ENCODE measurements at places on chromosomes 2 and 18. TPM values are rescaled to one million over a fixed set of nuclear protein-coding genes. Genes with fewer than 3 reads are reported as not detected.

DNA sequence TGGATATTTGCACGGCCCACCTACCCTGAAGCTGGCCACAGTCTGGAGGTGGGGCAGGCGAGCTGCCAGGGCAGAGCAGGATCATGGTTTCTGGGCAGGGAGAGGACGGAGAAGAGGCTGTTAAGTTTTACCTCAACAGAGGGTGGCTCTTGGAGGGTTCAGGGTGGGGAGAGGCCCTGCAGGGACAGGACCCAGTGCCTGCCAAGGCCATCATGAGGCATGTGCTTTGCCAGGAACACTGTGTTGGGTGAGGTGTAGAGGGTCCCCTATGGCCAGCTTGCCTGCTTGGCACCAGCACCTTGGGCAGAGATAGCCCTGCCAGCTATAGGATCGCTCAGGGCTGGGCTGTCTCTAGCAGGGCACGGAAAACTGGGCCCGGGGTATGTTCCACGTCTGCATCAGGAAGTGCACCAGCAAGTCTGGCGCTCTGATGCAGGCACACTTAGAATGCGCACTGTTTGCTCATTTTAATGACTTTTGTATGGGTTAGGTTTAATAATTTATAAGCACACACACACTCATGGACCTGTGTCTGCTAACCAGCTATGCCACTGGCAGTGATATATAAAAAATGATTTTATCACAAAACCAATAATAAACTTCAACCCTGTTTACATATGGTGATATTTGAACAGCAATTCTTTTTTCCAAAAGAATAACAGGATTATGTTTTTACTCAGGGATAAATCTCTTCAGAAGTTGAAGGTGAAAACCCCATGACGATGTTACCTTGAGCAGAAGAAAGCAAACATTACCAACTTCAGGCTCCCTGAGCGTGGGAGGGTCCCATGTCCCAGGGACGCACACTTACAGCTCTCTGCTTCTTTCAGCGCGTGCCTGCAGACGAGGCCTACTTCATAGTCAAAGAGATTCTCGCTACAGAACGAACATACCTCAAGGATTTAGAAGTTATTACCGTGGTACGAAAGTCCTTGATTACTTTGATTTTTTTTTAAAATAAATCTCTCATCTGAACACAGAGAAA, 46.4 kb downstream of the STK25 start:
- no peak for DNase-seq
- no peaks in the 10 kb centered on the region for H3K4me1 ChIP-seq
- H3K4me3 ChIP-seq, result no peak overlapping the region
- H3K27me3 ChIP-seq, result no peaks in the 10 kb centered on the region
- no peaks in the 10 kb centered on the region for H3K36me3 ChIP-seq
- no peak overlapping the region for H3K27ac ChIP-seq

- peak; percentile 61 for DNase-seq
- H3K36me3 ChIP-seq, result no peaks in the 10 kb centered on the region
- H3K4me1 ChIP-seq, result no peaks in the 10 kb centered on the region
- no peak within 1 kb of the TSS for H3K27ac ChIP-seq
Observed at GRCh38 chr2:20012282-20013125, at the start of gene MATN3. Gene MATN3, minus strand, starts transcription at chr2:20012668. Its CDS starts 37 bp downstream, at chr2:20012631.

DNA sequence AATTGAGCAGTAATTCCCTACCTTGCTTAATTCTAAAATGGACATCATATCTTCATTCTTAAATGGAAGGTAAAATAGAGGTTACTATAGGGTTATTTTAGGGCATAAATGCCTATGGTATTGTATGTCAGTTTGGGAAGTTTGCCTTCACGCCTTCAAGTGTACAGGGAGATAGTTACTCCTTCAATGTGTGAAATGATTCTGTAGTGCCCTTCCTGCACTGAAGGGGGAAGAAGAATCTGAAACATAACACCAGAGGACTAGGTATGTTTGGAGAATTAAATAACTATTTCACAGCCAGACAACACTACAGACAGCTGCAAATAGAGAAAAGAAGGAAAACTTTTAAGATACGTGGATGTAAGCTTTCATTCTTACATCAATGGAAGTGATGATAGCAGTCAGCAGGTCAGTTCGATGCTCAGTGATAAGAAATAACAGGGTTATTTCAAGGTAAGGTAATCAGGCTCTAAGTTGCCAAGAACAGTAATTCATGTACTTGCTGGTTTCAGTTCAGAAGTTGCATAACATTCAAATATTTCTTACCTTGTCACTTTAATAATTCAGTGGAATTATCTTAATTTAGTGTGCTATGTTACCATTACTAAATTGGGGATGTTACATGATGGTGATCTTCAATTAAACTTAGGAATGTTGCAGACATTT, 4.0 kb downstream of the PKP4 start:
- no peaks in the 10 kb centered on the region for H3K27me3 ChIP-seq
- DNase-seq, result no peak
- H3K36me3 ChIP-seq, result no peaks in the 10 kb centered on the region
- H3K4me3 ChIP-seq, result no peak overlapping the region

DNA sequence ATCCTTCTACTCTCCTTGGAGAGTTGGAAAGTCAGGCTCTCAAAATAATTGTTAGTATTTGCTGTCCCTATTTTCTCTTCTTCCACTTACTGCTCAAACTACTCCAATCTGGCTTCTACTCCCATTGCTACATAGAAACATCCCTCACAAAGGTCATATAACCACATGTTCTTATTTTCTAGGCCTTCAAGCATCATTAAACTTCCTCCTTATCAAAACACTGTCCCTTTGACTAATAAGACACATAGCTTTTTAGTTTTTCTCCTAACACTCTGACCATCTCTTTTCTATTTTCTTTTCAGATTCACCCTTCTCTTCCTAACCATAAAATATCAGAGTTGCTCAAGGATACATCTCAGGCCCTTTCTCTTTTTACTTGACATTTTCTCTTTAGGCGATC, 148.3 kb downstream of the MBD2 start:
- H3K36me3 ChIP-seq, result no peaks in the 10 kb centered on the region
- H3K4me1 ChIP-seq, result no peaks in the 10 kb centered on the region
- H3K4me3 ChIP-seq, result no peak overlapping the region
- H3K27me3 ChIP-seq, result no peaks in the 10 kb centered on the region
- H3K27ac ChIP-seq, result no peak overlapping the region

The SUPT7L gene
- total RNA-seq, result 18.5 TPM

The ABHD1 gene
- total RNA-seq, result 0.26 TPM

DNA sequence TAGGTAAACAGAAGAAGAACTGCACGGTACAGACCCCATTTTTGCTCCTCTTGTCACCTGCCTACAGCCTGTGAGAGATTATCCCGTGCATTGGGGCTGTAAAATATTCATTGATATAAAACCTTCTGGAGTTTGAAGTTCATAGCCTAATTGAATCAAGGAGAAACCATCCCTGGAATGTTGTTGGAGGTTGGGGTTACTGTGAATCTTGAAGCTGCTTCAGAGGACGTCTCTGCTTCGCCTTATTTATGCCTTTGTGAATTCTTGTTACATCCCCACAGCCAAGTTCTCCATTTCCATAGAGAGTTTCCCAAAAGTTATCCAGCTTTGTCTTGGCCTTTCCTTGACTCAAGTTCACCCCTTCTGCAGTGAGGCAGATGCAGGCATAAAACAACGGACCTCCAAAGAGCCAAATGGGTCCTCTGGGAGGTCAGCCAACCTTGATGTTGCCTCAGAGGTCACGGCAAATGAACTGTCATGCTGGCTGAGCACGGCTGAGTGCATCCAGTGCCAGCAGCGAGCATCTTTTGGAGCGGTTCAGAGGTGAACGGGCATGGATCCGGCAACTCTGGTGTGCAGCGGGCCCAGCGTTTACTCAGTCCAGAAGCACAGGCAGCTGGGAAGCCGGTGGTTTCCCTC, 317.6 kb downstream of the PRKCE start:
- no peak overlapping the region for H3K4me3 ChIP-seq
- peak overlapping the region; percentile 37 for H3K27ac ChIP-seq
- no peaks in the 10 kb centered on the region for H3K36me3 ChIP-seq
- peak; percentile 43 for DNase-seq
- H3K27me3 ChIP-seq, result no peaks in the 10 kb centered on the region

GRCh38 chr2:194253528-194254259, 1403.3 kb upstream of the SLC39A10 start:
- H3K4me3 ChIP-seq, result no peak overlapping the region
- H3K4me1 ChIP-seq, result no peaks in the 10 kb centered on the region
- H3K27me3 ChIP-seq, result no peaks in the 10 kb centered on the region
- no peak for DNase-seq

DNA sequence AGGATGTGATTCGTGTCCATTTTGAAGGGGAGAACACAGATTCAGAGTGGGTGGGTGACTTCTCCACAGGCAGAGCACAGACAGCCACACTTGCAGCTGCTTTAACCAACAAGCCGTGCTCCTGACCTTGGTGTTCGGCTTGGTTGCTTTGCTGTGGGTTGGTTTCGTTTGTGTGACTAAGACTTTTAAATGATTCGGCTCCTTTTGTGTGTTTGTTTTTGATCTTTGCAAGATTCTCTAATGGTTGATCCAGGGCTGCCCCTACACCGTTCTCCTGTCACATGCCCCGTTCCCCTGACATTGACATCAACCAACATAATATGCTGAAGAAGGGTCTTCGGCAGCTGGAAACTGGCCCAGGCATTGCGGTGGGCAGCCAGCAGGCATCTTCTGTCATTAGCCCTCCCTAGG, 95.9 kb upstream of the MBOAT2 start:
- DNase-seq, result peak; percentile 61
- H3K4me1 ChIP-seq, result peaks cover 18% of the 10 kb centered on the region
- H3K36me3 ChIP-seq, result no peaks in the 10 kb centered on the region
- H3K27ac ChIP-seq, result peak overlapping the region; percentile 55
- H3K4me3 ChIP-seq, result peak overlapping the region; percentile 3

GRCh38 chr18:61738488-61738887, 154.3 kb downstream of the RNF152 start:
- no peaks in the 10 kb centered on the region for H3K27me3 ChIP-seq
- H3K4me1 ChIP-seq, result peaks cover 1% of the 10 kb centered on the region
- H3K36me3 ChIP-seq, result no peaks in the 10 kb centered on the region

GRCh38 chr2:220961143-220961860, 610.8 kb downstream of the EPHA4 start:
- H3K27ac ChIP-seq, result no peak overlapping the region
- DNase-seq, result no peak
- no peaks in the 10 kb centered on the region for H3K36me3 ChIP-seq
- no peaks in the 10 kb centered on the region for H3K4me1 ChIP-seq
- no peak overlapping the region for H3K4me3 ChIP-seq

DNA sequence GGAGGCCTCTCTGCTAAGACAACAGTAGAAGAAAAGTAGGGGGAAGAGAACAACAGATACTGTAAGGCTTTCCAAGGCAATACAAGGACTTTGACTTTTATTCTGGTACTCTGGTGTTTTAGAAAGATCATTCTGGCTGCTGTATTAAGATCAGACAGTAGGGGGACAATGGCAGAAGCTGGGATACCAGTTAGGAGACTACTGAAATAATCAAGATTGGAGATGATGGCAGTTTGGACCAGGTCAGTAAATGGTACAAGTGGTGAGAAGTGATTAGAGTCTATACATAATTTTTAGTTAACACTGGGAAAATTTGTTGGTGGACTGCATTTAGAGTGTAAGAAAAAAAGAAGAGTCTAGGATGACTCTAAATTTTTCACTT, 139.7 kb downstream of the ROCK1 start:
- no peaks in the 10 kb centered on the region for H3K36me3 ChIP-seq
- peak; percentile 38 for DNase-seq
- no peak overlapping the region for H3K4me3 ChIP-seq
- no peak overlapping the region for H3K27ac ChIP-seq
- H3K27me3 ChIP-seq, result no peaks in the 10 kb centered on the region

The ELOA2 gene
- not detected for total RNA-seq

The HAAO gene
- 2.8 TPM for total RNA-seq

GRCh38 chr2:237625216-237625705, 2.1 kb upstream of the LRRFIP1 start:
- H3K4me3 ChIP-seq, result no peak overlapping the region
- H3K27me3 ChIP-seq, result peaks cover 2% of the 10 kb centered on the region
- H3K27ac ChIP-seq, result no peak overlapping the region
- no peak for DNase-seq

GRCh38 chr2:99756059-99756458, 266.2 kb upstream of the REV1 start:
- no peaks in the 10 kb centered on the region for H3K36me3 ChIP-seq
- H3K4me3 ChIP-seq, result no peak overlapping the region
- no peaks in the 10 kb centered on the region for H3K27me3 ChIP-seq
- H3K4me1 ChIP-seq, result no peaks in the 10 kb centered on the region
- H3K27ac ChIP-seq, result no peak overlapping the region
